ENCODE measurements at places on chromosomes 16 and 17. TPM values are rescaled to one million over a fixed set of nuclear protein-coding genes. Genes with fewer than 3 reads are reported as not detected.
A peak's percentile ranks its signal among the peaks of the same experiment; 100 is the strongest.

GRCh38 chr17:28033972-28034714, 8.3 kb upstream of the NLK start:
- no peak for DNase-seq

GRCh38 chr16:89048871-89049422, 44.7 kb upstream of the ACSF3 start:
- no peak for DNase-seq

The KRTAP9-8 gene
- total RNA-seq = not detected

The SPNS3 gene
- total RNA-seq = 52.3 TPM

The ORC6 gene
- total RNA-seq = 109 TPM

The FBXO39 gene
- total RNA-seq = not detected

The SLC38A7 gene
- total RNA-seq = 9.7 TPM

GRCh38 chr16:56763291-56763916, 33.5 kb downstream of the NUP93 start:
- DNase-seq = no peak

GRCh38 chr17:9241774-9242496, 220.6 kb downstream of the NTN1 start:
- no peak for DNase-seq

The ABCC6 gene
- not detected for total RNA-seq

DNA sequence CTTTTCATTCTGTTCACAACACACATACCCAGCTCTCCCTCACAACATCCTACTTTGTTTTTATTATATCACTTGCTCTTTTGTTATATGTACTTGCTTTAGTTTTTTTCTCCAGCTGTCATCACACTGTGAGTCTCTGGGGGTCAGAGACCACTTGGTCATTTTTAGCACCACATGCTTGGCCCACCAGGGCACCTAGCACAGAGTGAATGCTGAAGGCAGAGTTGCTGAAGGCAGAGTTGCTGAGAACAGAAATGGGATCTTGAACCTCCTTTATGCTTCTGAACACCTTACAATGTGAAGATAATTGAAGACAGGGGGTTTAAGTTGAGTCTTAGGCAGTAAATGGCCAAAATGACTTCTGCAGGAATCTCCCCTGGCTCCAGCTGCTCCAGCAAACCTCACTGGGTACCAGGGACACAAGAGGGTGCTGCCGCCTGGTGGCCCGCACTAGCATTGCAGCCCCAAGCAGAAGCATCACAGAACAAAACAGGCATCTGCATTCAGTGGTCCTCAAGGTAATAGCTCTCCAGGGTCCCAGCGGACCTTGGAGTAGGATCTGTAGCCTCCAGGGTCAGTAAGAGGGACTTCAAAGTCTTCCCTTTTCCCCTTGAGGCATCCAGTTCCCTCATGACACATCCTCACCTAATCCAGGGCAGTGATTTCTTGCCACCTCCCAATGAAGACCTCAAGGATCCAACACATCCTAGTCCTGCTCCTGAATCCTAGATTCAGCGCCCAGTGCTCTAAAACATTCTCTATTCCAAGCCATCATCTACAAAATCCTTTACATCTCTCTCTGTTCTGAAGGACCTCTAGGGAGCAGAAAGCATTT, 1972.6 kb downstream of the TP53TG3F start:
- DNase-seq = peak; percentile 20

GRCh38 chr17:82092995-82093751, 4.9 kb downstream of the FASN start:
- DNase-seq = no peak

The SARM1 gene
- 21.7 TPM for total RNA-seq

GRCh38 chr16:59759296-59759695, 1025.2 kb upstream of the GOT2 start:
- no peak for DNase-seq

The TP53TG3 gene
- not detected for total RNA-seq

The ACSM3 gene
- 4.0 TPM for total RNA-seq

- no peak for DNase-seq
Measured at GRCh38 chr17:44909681-44910144, 5.6 kb downstream of the GFAP start.

DNA sequence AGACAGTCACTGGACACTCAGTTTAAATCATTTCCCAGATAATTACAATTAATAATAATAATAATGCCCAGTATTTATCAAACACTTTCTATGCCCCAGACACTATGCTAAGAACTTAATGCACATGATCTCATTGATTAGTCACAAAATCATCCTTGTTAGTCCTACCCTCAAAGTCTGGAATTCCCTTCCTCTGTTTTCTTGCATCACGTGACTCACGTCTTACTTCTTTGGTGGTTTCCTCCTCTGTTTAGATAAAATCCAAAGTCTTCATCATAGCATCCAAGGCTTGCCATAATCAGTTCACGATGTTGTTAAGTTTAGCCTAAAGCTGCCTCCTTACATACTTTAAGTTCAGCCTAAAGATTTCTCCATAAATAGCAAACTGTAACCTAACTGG, 471.9 kb downstream of the PMP22 start:
- no peak for DNase-seq

- DNase-seq = no peak
Measured at GRCh38 chr17:48471817-48472410, 41.9 kb upstream of the SKAP1 start.

GRCh38 chr16:24132797-24133155, 123.4 kb upstream of the CACNG3 start:
- no peak for DNase-seq

GRCh38 chr17:81228420-81228819, 5.7 kb upstream of the CEP131 start:
- DNase-seq = peak; percentile 60

DNA sequence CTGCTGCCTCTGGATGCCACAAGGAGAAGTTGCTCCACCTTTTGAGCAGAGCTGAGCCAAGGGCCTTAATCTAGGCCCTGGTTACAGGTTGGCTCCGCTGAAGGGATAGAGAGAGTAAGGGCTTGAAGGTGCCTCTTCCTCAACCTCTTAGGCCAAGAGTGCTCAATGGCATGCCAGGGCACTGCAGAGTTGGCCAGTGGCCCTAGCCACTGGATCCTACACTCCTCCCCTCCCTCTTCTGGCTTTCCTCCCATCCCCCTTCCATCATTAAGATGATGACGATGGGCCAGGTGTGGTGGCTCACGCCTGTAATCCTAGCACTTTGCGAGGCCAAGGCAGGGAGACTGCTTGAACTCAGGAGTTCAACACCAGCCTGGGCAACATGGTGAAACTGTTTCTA, 50.5 kb downstream of the MYO18A start:
- DNase-seq = no peak

The SLC12A3 gene
- 0.88 TPM for total RNA-seq

The UNC13D gene
- total RNA-seq = 17.8 TPM

DNA sequence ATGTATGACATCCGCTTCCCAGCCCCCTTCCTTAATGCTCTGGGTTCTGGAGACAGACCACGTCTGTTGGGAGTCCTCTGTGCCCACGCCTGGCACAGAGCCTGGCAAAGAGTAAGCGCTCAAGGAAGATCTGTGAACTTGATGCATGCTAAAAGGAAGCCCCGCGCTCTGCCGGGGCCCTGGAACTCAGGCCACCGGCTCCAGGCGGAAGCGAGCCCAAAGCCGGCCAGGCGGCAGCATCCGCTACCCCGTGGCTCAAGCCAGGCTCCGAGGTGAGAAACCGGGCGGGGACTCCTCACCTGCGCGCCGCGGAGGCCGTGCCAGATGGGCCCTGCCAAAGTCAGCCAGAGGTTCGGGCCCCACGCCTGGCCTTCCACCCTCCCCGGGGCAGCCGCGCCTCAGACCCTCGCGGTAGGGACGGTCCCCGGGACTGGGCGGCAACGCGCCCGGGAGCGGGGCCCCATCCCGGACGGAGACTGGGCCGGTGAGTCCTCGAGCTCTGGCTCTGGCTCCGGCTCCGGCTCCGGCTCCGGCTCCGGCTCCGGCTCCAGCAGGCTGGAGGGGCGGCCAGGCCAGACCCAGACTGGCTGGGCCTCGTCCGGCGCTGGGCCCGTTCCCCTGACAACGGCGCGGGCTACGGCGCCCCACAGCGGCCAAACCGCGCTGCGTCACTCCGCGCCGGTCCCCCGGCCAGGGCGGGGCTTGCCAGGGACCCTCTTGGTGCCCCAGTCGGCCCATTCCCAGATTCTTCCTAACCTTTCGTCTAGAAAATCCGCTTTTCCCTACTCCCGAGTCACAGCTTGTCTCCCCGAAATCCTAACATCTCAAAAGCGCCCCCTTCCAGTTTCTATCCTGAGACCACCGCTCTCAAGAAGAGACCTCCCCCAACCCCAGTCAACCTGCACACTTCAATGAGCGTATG, at the start of gene ZDHHC1:
Gene ZDHHC1, minus strand, starts transcription at position 606 of the 922 bp plus-strand sequence. CDS start 8,702 bp downstream, outside the sequence.
- DNase-seq = peak; percentile 14

DNA sequence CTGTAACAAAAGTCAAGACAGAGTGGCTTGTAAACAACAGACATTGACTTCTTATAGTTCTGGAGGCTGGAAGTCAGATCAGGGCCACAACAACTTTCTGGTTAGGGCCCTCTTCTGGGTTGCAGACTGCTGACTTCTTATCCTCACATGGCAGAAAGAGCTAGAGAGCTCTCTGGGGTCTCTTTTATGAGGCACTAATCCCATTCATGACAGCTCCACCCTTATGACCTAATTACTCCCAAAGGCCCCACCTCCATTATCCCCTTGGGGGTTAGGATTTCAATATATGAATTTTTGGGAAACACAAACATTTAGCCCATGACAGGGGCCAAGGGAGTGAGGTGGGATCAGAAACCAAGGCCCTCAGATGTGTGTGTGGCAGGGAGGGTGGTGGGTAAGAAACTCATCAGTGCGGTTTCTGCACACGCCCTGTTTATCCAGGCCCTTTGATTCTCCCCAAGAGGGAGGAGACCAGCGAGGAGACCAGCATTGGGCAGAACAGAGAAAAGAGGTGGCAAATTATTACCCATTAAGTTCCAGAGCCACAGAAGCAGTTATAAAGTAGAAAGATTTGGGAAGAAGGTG, 74.8 kb downstream of the UTP18 start:
- DNase-seq = no peak

- no peak for DNase-seq
Measured at GRCh38 chr16:24101431-24101830, 154.7 kb upstream of the CACNG3 start.

DNA sequence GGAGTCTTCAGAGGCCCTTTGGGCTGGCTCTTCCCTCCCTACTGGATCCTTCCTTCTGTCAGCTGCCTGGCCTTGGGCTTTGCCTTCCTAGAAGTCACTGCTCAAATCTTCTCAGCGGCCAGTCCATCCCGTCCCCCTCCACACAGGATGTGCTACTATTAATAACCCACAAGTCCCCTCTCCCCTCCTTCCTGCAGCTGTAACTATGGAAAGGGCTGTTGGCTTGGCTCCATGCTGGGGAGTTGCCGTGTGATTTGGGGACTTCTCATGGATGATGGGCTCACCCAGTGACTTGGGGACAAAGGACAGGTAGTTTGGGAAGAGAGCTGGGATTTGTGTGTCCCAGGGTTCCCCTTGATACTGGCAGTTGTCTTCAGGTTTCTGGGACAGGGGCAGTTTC, 19.4 kb downstream of the TMEM94 start:
- DNase-seq = no peak

- peak; percentile 80 for DNase-seq
Measured at GRCh38 chr17:16415031-16415924, at the start of gene TRPV2. TRPV2 (plus strand) TSS chr17:16415571; CDS start chr17:16417669, 2,098 bp downstream.

- DNase-seq = peak; percentile 91
Measured at GRCh38 chr17:75877752-75878173, 618 bp downstream of the TRIM47 start.
